ENCODE measurements at places on chromosomes 13 and 19.

GRCh38 chr13:114106526-114106925 is 25.9 kb downstream of the RASA3 start:
- no peak for DNase-seq

- DNase-seq = no peak
These were observed 11.0 kb downstream of the CYTH2 start for GRCh38 chr19:48480183-48480557.

DNA sequence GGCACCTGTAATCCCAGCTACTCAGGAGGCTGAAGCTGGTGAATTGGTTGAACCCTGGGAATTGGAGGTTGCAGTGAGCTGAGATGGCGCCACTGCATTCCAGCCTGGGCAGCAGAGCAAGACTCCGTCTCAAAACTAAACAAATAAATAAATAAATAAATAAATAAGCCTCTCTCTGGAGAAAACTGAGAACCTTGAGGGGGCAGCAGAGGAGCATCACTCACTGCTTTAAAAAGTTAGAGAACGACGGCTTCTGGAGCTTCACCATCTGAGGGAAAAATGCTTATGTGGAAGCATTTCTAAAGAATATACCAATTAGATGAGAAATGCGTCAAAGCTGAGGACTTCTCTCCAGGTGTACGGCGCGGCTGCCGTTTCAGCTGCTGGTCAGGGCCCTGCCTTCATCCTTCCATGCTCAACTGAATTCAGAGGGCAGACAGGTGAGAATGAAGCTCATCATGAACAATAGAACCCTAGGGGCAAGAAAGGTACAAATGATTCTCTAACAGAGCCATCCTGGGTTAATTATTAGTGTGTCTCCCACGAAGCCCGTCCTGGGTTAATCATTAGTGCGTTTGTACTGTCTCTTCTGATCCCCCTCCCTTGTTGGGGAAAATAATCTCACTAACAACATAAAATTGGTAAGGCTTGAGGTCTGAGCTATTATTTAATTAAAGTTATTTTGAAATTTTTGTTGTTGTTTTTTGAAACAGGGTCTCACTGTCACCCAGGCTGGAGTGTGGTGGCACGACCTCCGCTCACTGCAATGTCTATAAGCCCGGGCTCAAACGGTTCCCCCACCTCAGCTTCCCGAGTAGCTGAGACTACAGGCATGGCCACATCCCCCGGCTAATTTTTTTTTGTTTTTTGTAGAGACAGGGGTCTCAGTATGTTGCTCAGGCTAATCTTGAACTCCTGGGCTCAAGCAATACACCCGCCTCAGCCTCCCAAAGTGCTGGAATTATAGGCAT is 80.1 kb downstream of the IPO5 start:
- no peak for DNase-seq

- peak; percentile 53 for DNase-seq
These were observed 65.1 kb downstream of the ZNF823 start for GRCh38 chr19:11673608-11674041.

DNA sequence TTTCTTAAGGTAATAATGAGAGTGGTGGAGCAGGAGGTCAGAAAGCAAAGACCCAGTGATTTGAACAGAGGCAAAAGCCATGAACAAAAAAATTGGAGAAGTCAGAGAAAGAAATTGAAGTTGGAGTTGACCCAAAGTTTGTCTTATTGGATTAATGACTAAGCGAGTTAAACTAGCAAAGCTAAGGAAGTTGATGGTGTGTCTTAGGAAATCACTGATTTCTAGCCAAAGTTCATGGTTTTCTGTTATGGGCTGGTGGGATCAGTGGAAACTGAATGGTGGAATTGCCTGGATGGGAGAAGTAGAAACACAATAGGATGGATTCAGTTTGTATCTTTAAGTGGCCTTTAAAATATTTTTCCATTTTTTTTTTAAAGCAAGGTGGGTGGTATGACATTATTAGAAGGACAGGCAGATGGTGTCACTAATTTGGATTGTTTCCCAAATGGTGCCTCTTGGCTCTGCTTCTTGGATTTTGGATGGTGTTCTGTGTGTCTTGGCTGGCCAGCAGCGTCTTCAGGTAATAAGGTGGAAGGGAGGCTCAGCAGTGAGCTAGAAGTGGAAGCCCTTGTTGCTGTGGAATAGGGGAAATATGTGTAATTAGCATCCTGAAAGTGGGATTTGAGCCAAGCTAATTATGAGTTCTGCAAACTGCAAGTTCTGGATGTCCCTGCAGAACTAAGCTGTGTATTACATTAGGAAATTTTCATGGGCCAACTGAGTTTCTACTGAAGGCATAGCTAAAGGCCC is 302.9 kb downstream of the LMO7 start:
- DNase-seq = no peak

DNA sequence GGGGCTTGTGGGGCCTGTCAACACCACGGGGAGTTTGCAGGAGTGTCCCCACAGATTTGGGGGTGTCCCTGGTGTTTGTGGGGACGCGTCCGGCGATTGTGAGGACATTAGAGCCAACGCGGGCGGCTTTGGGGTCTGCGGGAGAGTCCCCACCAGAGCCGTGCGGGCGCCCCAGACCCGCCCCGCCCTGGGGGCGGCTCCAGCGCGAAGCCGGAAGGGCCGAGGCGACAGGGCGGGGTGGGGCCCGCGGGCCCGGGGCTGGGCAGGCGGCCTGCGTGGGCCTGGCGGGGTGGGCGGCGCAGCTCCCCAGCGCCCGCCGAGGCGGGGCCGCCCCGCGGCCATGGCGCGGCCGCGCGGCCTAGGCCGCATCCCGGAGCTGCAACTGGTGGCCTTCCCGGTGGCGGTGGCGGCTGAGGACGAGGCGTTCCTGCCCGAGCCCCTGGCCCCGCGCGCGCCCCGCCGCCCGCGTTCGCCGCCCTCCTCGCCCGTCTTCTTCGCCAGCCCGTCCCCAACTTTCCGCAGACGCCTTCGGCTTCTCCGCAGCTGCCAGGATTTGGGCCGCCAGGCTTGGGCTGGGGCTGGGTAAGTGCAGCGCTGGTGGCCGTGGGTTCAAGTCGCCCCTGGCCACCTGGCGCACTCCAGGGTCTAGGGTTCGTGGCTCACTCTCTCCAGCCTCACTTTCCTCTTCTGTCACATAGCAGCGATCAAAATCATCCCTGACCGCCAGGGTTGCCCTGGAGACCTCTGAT is 10.3 kb downstream of the PDE4A start:
- peak; percentile 64 for DNase-seq

DNA sequence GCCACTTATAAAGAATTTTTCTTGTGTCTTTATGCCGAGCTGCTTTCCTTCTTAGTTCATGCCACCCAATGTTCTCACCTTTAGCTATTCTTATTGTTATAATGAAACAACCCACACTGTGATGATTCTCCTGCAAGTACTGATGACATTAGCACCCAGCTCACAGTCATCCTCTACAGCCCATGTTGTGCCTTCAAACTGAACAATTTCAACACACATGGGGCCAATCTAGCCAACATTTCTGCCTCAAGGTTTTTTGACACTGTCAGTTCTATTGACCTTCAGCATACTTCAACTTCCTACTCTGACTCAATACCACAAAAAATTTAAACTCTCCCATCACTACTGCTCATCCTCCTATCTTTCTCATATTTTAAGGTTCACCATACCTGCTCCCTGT is 752.4 kb downstream of the FGF9 start:
- no peak for DNase-seq

GRCh38 chr13:75480671-75481175 is 1.2 kb downstream of the TBC1D4 start:
- DNase-seq = no peak

GRCh38 chr19:305240-306150 is 14.3 kb upstream of the PLPP2 start:
- DNase-seq = no peak

- no peak for DNase-seq
These were observed 6.6 kb downstream of the SPHK2 start for GRCh38 chr19:48625891-48626327.

DNA sequence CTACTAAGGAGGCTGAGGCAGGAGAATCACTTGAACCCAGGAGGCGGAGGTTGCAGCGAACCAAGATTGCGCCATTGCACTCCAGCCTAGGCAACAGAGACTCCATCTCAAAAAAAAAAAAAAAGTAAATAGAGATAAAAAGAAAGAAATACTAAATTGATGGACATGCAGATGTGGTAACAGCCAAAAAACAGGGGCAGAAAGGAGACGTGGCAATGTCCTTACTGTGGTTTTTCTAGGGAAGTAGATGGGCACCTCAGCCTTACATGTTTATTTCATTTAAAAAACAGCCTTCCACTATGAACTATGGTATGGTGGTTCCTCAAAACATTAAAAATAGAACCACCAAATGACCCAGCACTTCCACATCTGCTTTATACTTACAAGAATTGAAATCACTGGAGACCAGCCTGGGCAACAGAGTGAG is 6.5 kb upstream of the EIF3G start:
- peak; percentile 82 for DNase-seq

GRCh38 chr19:50189331-50189730 is 14.1 kb upstream of the MYH14 start:
- DNase-seq = no peak

GRCh38 chr13:110462091-110462490 is 99.4 kb downstream of the RAB20 start:
- no peak for DNase-seq

GRCh38 chr19:7304200-7304599 is 10.0 kb upstream of the INSR start:
- DNase-seq = no peak

GRCh38 chr19:18194554-18195238 is 1.7 kb downstream of the MPV17L2 start:
- no peak for DNase-seq

GRCh38 chr13:39051157-39051556 is 12.9 kb downstream of the NHLRC3 start:
- peak; percentile 18 for DNase-seq

DNA sequence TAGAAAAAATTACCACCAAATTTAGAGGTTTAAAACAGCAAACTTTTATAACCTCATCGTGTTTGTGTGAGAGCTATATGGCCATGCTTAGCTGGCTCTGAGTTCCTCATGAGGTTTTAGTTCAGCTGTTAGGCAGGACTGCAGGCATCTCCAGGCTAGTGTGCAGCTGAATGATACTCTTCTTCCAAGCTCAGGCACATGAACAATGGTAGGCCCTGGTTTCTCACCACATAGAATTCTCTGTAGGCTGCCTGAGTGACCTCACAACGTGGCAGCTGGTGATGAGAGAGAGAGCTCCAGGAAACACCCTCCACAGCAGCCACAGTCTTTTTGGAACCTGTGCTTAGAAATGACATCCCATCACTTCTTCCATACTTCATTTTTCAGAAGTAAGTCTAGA is 540.6 kb upstream of the MIR17HG start:
- DNase-seq = no peak

GRCh38 chr13:109989686-109990085 is 203.3 kb upstream of the IRS2 start:
- no peak for DNase-seq

DNA sequence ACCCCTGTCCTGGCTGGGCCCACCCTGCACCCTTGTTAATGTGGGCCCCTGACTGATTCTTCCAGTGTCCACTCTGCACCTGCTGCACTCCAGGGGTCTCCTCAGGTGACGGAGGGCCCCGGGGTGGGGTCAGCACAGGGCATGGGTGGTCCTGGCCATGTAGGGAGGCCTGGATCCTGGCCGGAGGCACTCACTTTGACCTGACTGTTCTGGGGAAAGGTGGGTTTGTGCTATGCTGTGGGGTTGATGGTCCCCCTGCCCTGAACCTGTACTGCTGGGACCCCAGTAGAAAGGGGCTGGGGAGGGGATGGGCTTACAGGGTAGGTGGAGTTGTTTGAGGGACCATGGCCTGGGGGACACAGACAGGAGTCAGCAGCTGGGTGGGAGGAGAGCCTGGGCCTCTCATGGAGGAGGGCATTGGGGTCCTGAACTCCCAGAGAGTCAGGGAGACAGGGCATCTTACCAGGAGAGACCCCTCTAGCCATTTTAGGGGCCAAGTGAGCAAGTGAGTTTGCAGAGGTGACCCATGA is 25.8 kb upstream of the CEACAM1 start:
- DNase-seq = no peak

DNA sequence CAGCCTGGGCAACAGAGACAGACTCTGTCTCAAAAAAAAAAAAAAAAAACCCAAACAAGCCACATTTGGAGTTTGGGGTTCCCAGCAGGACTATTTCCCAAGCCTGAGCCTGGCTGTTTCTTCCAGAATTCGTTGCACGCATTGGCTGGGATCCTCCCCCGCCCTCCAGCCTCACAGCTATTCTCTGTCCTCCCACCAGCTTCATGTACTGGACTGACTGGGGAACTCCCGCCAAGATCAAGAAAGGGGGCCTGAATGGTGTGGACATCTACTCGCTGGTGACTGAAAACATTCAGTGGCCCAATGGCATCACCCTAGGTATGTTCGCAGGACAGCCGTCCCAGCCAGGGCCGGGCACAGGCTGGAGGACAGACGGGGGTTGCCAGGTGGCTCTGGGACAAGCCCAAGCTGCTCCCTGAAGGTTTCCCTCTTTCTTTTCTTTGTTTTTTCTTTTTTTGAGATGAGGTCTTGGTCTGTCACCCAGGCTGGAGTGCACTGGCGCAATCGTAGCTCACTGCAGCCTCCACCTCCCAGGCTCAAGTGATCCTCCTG is 26.7 kb downstream of the LDLR start:
- no peak for DNase-seq

DNA sequence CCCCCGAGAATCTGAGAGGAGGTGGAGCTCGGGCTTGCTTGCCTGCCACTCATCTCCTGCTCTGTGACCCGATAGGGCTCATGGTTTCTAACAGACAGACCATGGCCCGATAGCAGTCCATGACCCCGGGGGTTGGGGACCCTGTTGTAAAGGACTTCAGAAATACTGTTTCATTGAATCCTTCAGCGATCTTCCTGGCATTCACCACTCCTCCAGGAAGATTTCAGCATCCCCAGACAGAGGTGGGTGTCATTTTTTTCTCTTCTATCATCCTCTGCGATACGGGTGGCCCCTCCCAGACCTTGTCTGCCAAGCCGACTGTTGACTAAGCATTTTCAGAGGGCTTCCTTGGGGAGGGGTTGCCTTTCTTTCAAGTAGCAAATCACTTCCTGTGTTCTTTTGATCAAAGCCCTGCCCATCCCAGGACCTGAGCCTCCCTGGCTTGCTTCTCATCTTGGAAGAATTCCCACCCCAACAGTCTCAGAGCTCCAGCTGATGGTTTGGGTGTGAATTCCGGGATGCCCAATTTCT is 1.7 kb downstream of the MYO1F start:
- no peak for DNase-seq

- no peak for DNase-seq
These were observed 151.8 kb upstream of the SOX1 start for GRCh38 chr13:111915104-111915551.

Measured in inflammatory macrophage treated with lipopolysaccharide for 1 hour (primary cell).